ENCODE measurements at places on chromosomes 11 and 22.
A peak's percentile ranks its signal among the peaks of the same experiment; 100 is the strongest.

GRCh38 chr11:16613512-16614381, 124.7 kb upstream of the C11orf58 start:
- DNase-seq = peak; percentile 85

- no peak for DNase-seq
Measured at GRCh38 chr11:1785749-1786413, 22.2 kb upstream of the CTSD start.

DNA sequence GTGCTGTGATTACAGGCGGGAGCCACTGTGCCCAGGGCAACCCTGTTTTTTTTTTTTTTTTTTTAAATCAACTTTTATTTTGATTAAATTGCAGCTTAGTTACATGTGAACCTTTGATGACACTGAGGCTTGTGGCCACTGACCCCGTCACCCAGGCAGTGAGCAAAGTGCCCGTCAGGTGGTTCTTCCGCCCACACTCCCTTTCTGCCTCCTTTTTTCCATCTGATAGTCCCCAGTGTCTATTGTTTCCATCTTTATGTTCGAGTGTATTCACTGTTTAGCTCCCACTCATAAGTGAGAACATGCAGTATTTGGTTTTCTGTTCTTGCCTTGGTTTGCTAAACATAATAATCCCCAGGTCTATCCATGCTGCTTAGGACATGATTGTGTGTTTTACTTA, 110.9 kb upstream of the GRK3 start:
- DNase-seq = no peak

- DNase-seq = no peak
Measured at GRCh38 chr11:101723371-101723770, 139.6 kb upstream of the TRPC6 start.

- no peak for DNase-seq
Measured at GRCh38 chr11:128511712-128512111, 75.6 kb downstream of the ETS1 start.

DNA sequence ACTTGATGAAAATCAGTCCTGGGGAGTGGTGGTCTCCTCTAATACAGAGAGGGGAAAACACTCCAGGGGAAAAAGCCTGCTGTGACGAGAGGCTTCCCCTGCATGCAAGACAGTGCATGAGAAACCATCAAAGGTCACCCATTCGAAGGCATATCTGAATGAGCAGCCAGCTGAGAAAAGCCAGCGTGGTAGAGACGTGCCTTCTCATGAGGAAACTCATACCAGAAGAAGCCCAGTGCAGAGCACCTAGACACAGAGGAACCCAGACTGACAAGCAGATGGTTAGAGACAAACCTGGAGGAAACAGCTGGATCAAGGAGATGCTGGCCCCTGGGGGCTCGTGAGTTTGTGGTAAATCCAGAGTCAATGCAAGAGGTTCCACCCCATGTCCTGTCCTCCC, 534.8 kb downstream of the BRD1 start:
- DNase-seq = no peak

GRCh38 chr11:62340269-62340901, 3.1 kb downstream of the ASRGL1 start:
- peak; percentile 62 for DNase-seq
